ENCODE measurements at places on chromosomes 7 and 10. TPM values are rescaled to one million over a fixed set of nuclear protein-coding genes. Genes with fewer than 3 reads are reported as not detected.

CALML3 gene
- total RNA-seq: not detected

LRRD1 gene
- total RNA-seq: not detected

FAM131B gene
- 0.48 TPM for total RNA-seq

GDF2 gene
- total RNA-seq: not detected

SFRP4 gene
- total RNA-seq: not detected

NOS3 gene
- 17.0 TPM for total RNA-seq

LRGUK gene
- 0.20 TPM for total RNA-seq

CALHM2 gene
- total RNA-seq: 78.3 TPM

AKR1C8 gene
- 0.23 TPM for total RNA-seq

TAF3 gene
- 15.0 TPM for total RNA-seq

PDE6C gene
- not detected for total RNA-seq

GPR146 gene
- total RNA-seq: 13.8 TPM

TMEM236 gene
- total RNA-seq: 0.05 TPM

RNF148 gene
- total RNA-seq: not detected

POT1 gene
- total RNA-seq: 25.6 TPM

FFAR4 gene
- total RNA-seq: not detected

SLC26A5 gene
- not detected for total RNA-seq

SSC4D gene
- 0.50 TPM for total RNA-seq

MPP7 gene
- 5.6 TPM for total RNA-seq

TUBAL3 gene
- not detected for total RNA-seq

LRRC18 gene
- total RNA-seq: not detected

HDAC9 gene
- total RNA-seq: 0.16 TPM

SLC39A12 gene
- total RNA-seq: not detected

SYT15B gene
- 0.27 TPM for total RNA-seq

BTRC gene
- total RNA-seq: 16.0 TPM

ZEB1 gene
- total RNA-seq: 55.9 TPM

NAT16 gene
- total RNA-seq: not detected

ANKRD61 gene
- 0.18 TPM for total RNA-seq

FRMPD2 gene
- total RNA-seq: not detected

GARIN1A gene
- total RNA-seq: 0.95 TPM

DCLRE1A gene
- 14.4 TPM for total RNA-seq

SORBS1 gene
- total RNA-seq: 1.1 TPM

RSPH10B2 gene
- 0.20 TPM for total RNA-seq

IFIT1B gene
- not detected for total RNA-seq

TAS2R41 gene
- not detected for total RNA-seq

SLC13A1 gene
- 0.05 TPM for total RNA-seq

MYPN gene
- total RNA-seq: not detected

TLX1 gene
- total RNA-seq: not detected

SEC23IP gene
- 69.9 TPM for total RNA-seq

SPDYE9 gene
- not detected for total RNA-seq

AKR1C3 gene
- total RNA-seq: 3.8 TPM

NPFFR1 gene
- not detected for total RNA-seq

CTAGE6 gene
- 0.98 TPM for total RNA-seq

GUSB gene
- total RNA-seq: 74.9 TPM

MET gene
- 0.68 TPM for total RNA-seq

TMEM176A gene
- not detected for total RNA-seq

SFR1 gene
- 13.6 TPM for total RNA-seq

CPA4 gene
- total RNA-seq: not detected

AIMP2 gene
- total RNA-seq: 39.9 TPM
